ENCODE measurements at places on chromosomes 2 and 18. TPM values are rescaled to one million over a fixed set of nuclear protein-coding genes. Genes with fewer than 3 reads are reported as not detected.

ITGB6 gene
- not detected for total RNA-seq

IL37 gene
- not detected for total RNA-seq

RSAD2 gene
- 4.5 TPM for total RNA-seq

TGOLN2 gene
- total RNA-seq: 109 TPM

IL1F10 gene
- total RNA-seq: not detected

IL36RN gene
- not detected for total RNA-seq

TCF4 gene
- total RNA-seq: 0.79 TPM

SLC14A1 gene
- total RNA-seq: 0.17 TPM

POTEC gene
- total RNA-seq: 0.04 TPM

KIAA2012 gene
- total RNA-seq: not detected

UBR3 gene
- total RNA-seq: 28.6 TPM

POTEI gene
- not detected for total RNA-seq

DYNAP gene
- total RNA-seq: not detected

STARD6 gene
- not detected for total RNA-seq

FSHR gene
- total RNA-seq: not detected

SAP130 gene
- total RNA-seq: 27.6 TPM

SLC5A7 gene
- not detected for total RNA-seq

PUS10 gene
- total RNA-seq: 5.7 TPM
